NCI-H2081 treated with DMSO at 0.1 percent for 48 hours (cell line): ENCODE measurements at places on chromosomes 11 and 22.

- no peak for DNase-seq
Measured at GRCh38 chr22:40043081-40043480, 48.3 kb downstream of the FAM83F start.

DNA sequence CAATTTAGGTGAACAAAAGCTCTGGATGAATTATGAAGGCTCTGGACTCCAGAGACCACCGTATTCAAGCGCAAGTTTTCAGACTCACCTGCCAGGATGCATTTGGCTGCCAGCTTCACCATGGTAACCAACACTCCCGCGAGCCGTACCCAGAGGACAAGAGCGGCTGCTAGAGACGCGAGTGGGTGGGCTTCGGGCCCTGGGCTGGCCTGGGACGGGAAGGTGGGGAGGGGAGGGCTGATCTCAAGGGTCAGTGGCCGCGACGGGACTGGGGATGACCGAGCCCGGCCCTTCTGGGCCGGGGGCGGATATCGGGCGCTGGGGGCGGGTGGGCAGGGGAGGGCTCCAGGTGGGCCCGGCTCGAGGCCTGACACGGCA, 344 bp downstream of the IFT27 start:
- DNase-seq, result no peak

- no peak for DNase-seq
Measured at GRCh38 chr22:29330291-29330690, 14.8 kb upstream of the RASL10A start.

DNA sequence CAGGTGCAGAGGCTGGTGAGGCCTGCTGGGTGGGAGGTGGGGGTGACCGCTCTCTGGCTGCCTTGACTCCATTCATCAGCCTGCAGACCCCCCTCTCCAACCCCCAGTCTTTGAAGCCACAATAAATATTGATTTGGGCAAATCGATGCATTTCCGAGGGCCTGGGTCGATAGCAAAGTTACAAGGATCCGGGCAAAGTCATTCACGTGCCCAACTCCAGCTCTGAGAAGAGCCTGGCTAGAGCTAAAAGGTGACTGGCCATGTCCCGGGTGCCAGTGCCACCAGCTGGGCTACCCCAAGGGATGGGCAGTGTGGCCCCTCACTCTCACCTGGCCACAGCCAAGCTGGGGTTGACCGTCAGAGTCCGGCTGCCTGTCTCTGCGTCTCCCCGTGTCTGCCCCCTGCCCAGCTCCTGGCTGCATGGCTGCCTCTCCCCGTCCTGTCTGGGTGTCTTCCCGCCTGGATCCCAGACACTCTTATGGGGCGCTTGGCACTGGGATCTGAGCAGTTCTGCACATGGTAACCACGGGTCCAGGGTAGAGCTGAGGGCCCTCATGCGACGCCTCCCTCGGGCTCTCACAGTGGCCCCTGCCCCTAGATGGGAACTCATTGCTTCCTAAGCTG, 46.7 kb upstream of the CCDC188 start:
- DNase-seq, result no peak

- DNase-seq, result no peak
Measured at GRCh38 chr11:94636388-94636949, 69.3 kb downstream of the PIWIL4 start.

DNA sequence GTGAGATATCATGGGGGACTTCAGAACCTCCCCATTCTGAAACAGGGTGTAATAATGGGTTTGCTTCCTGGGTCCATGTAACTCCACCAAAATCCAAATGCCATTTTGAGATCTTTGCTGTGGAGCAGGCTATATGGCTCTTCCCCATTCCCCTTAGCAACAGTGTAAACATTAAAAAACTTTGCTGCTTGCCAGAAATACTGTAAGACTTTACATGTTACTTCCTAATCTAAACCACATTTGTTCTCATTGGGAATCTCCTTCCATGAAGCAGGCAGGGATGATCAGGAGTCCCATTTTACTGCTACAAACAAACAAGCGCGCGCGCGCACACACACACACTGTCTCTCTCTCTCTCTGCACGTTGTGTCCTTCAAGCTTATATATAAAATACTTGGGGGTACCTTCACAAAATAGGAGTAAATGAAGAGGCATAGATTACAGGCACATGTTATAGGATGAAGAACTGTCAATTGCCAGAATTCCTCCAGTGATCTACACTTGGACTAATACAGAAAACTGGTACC, 86.5 kb downstream of the ANO3 start:
- no peak for DNase-seq

- no peak for DNase-seq
Measured at GRCh38 chr22:48319321-48320047, 1508.2 kb downstream of the BRD1 start.

DNA sequence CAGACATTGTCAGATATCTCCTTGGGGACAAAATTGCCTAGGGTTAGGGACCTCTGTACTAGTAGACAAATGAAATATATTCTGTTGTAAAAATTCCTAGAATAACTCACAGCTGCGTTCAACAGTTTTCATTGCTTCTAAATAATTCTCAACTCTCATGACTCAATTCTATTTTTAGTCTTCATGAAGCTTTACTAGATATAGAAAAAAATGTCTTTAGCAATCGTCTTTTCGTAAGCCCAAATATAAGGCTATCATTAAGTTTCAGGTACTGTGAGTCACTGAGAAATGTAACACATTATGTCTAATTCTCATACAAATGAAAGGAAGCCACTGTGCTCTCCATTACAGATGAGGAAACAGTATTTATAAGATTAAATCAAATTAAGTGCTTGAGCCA, 6.4 kb downstream of the MMP12 start:
- DNase-seq, result no peak

DNA sequence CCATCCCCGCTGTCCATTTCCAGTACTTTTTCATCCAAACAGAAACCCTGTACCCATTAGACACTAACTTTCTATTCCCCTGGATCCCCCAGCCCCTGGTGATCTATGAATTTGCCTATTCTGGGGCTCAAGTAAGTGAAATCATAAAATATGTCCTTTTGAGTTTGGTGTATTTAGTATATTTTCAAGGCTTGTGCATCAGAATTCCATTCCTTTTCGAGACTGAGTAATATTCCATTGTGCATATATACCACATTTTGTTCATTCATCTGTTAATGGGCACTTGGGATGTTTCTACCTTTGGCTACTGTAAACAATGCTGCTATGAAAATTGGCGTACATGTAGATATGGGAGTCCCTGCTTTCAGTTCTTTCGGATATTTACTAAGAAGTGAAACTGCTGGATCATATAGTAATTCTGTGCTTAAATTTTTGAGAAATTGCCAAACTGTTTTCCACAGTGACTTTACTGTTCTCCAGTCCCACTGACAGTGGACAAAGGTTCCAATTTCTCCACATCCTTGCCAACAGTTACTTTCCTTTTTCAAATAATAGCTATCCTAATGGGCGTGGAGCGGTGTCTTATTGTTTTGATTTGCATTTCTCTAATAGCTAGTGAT, 16.1 kb downstream of the APLP2 start:
- no peak for DNase-seq

- DNase-seq, result no peak
Measured at GRCh38 chr11:120391292-120391691, 55.1 kb downstream of the ARHGEF12 start.

DNA sequence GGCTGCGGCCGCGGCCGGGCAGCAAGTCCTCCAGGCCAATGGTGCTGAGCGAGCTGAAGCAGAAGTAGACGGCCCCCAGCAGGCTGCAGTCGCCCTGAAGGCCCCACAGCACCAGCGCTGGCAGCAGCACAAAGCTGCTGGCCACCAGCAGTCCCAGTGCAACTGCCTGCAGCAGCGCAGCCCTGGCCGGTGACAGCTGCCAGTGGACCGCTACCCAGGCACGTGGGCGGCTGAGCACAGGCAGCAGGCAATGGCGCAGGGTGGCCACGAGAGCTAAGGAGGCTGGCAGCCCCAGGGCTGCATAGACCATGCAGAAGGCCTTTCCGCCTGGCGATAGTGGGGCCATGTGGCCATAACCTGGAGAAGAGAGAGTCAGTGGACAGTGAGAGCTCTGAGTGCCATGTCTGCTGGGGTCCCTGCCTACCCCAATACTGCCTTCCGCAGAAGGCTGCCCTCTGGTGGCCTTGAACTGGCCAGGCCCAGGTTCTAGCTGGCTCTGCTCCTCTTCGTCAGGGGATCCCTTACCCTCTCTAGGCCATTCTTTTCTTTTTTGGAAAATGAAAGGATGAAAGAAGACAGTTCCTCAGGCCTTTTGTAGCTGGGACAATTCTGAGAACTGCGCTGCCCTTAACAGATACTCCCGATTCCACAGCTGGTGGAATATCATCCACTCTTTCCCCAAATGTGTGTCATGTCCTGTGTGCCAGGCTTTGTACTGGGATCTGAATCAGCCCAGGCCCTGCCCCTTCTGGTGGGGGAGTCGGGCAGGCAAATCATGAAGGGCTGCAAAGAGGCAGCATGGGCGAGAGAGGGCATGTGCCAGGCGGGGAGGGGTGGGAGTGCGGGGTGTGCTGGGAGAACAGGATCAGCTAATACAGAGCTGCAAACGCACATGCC, 1.8 kb downstream of the KCNK7 start:
- no peak for DNase-seq

DNA sequence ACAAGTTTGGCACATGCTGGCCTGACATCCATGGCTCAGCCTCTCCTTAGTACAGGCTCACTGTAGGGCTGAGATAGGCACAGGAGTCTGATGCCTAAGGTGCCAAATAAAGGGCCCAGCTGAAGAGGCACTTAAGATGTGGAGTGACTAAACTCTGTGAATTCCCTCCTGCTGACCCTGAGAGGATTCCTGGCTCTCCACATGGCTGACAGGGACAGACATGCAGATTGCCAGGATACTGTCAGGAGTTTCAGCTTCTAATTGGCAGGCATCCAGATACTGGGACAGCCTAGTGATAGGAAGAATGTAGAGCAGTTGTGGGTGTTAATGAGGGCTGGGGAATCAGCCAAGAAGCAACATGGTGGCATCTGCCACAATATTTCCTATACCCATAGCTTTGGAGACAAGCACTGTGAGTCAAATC, 558.7 kb downstream of the INSC start:
- DNase-seq, result peak; percentile 1

GRCh38 chr11:8167796-8168195, 1.0 kb downstream of the RIC3 start:
- DNase-seq, result no peak

DNA sequence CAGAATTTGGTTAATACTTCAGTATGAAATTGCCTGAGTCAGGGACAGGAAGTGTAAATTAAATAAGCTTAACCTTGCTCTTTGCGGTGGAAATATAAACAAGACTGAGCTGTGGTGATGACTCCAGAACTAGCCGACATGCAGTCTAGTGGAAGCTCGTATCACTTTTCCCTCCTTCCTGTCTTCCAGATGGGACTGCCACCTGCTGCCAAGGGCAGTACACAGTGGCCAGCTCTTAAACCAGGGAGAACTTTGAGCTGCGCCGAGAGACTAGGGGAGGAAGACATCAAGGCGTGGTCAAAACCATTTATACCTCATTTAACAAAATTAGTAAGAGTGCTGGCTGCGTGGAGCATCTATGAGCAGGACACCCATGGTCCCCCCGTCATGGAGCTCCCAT, 31.3 kb upstream of the CTTN start:
- DNase-seq, result no peak

DNA sequence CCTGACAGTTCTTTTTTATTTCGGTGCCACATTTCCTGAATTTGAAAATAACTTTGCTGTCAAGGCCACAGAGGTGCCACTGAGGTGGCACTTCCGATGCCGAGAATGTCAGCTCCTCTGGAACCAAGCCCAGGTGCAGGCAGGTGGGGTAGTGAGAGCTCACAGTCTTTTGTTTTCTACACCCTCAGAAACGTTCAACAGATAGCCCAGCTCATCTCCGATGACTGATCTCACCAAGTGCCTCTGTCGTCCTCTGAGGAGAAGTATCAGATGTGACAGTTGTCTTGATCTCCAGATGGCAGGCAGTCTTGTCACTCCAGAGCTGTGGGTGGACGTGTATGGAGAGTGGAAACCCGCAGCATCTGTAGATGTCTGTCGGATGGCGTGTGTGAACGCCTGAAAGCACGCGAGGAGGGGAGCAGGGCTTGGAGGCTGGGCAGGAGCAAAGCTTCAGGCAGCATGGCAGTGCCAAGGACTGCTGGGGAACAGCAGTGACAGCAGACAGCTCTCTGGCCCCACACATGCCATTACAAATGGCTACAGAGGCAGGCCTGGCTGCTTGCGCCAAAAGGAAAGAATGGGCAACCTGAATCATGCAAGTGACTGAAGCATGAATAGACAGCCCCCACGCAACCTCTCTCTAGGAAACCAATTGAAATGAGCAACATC, 877.0 kb downstream of the OPCML start:
- no peak for DNase-seq

DNA sequence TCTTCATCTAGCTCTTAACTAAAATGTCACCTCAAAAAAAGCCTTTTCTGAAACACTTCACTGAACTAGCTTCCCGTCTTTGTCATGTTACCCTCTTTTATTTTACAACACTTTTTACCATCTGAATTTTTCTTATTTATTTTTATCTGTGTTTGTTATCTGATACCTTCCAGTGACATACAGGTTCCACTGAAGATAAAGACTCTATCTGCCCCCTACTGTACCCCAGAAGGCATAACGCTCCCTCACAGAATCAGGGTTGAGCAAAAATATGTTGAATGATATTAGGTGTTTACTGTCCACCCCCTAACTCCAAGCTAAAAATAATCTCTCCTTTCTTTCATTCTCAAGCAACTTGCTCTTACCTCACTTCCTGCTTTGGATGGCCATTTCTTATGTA, 654.2 kb downstream of the NELL1 start:
- DNase-seq, result no peak

GRCh38 chr11:109329716-109330115, 92.3 kb upstream of the C11orf87 start:
- DNase-seq, result no peak

DNA sequence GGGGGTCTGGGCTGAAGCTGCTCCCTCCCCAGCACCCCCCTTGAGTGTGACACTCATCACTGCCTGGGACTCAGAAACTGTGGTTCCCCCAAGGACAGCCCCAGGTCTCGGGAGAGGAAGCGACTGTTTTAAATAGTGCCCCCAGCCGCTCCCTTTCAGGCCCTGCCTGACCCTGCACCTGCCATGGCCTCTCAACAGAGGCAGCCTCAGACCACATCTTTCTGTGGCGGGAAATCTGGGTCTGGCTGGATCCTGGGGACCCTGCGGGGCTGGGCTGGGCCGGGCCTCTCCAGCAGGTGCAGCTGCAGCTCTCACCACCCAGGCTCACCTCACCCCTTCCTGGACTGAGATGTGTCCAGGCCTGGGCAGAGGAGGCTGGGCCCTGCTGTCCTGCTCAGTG, 3.7 kb upstream of the IGLL1 start:
- no peak for DNase-seq

GRCh38 chr11:66850588-66851238, 6.2 kb upstream of the LRFN4 start:
- no peak for DNase-seq

- no peak for DNase-seq
Measured at GRCh38 chr11:13210424-13210823, 67.2 kb upstream of the BMAL1 start.
